ENCODE measurements at places on chromosomes 12 and 14.

DNA sequence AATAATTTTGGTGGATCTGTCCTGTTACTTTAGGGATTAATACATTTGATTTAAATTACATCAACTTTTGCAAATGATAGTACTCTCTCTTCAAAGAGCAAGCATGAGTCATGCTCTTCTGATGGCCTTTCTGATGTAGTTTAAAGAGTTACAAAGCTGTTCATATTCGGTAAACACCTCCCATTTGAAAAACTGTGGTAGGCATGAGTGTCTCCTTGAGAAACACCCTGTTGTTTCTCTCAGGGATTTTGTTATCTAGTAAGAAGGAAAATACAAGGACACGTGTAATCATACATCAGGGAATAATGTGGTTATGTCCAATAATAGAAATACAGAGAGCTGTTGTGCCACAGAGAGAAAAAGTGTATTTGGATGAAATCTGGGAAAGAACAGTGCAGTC is 53.3 kb upstream of the E2F7 start:
- DNase-seq: no peak

GRCh38 chr12:131379738-131380137 is 331.2 kb upstream of the SFSWAP start:
- no peak for DNase-seq

- DNase-seq: no peak
These were observed 54.3 kb upstream of the KCNJ8 start for GRCh38 chr12:21828779-21829178.

DNA sequence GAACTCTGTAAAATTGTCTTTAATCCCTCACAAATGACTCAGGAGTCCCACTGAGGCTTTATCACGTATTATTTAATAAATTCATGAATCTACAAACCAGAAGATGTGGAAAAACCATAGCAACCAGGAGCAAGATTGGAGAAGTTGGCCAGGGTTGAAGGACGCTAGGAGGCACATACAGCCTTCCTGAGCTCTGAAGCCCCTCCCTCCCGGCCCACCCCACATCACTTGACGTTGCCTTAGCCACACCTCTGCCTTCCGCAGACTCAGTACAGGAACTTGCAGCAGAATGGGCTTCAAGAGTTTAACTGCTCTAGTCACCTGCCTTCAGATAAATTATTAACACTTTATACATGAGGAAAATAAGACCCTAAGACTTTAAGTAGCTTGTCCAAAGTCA is 33.9 kb downstream of the SLC35F4 start:
- no peak for DNase-seq

DNA sequence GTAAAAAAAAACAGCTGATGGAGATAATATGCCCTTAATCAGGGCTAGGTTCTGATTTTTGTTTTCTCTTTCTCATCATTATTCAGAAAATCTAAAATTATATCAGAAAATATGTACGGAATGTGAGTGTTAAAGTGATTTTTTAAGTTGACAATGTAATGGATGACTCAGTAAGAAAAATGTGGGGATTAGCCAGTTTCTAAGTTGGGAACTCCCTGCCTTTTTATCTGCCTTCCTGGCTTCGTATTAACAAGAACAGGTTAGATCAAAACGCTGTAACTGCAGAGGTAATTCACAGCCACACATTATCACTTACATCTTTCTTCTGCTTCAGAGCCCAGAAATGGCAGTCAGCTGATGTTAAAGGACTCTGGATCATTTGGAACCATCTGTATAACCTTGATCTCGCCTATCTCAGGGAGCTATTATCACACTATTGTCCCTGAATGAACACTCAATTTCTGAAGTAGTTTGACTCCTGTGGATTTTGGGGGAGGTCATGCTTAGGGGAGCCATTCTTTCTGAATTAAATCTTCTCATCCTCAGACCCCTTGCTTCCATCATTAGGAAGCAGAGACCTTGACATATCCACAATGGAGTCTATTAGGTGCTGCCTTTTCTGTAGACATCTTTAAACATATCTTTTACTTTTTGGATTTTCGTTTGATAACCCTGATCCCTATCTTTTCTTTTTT is 135.7 kb upstream of the SLC16A7 start:
- no peak for DNase-seq

DNA sequence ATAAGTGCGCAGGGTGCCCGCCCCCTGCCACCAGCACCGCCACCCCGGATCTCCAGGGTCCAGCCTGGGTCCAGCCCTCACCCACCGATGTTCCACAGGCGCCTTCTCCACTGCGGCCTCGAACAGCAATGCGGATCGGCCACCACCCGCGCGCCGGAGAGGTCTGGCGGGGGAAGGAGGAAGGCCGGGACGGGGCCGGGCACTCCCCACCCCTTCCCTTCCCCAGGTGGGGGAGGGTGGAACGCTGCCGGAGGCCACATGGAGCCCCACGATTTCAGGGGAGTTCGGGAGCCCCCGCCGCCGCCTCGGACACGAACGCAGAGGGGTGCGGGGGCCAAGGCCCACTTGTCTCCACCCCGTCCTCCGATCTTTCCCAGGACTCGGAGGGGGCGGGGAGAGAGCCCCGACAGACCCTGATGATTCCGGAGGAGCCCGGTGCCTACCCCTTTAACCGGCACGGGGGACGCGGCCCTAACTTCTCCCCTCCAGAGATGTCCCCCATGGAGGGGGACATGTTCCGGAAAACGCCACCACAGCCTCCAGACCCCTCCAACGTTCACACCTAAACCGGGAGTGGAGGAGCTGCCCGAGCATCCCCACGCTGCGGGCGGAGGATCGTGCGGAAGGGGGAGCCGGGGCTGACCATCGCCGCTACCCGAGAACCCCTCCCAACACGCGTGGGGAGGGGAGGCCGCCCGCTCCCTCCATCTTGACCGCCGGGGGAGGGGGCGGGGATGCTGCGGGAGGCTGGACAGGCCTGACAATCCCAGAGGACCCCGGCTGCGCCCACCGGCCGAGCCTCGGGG is 1.1 kb downstream of the ATXN2 start:
- peak; percentile 25 for DNase-seq

- DNase-seq: no peak
These were observed 35.7 kb downstream of the NEMF start for GRCh38 chr14:49816844-49817243.

DNA sequence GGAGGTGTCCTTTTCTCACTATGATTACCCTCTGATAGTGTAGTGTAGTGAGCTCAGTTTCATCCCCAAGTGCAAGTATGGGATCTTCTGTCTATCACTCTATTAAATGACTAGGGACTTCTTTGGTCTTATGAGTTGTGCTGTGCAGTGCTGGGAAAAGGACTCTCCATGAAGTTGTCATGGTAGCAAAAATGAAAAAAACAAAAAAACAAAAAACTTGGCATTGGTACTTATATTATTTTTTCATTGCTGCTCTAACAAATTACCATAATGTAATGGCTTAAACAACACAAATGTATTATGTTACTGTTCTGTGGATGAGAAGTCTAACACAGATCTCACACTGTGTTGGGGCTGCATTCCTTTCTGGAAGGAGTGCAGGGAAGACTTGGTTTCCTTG is 393.1 kb upstream of the NOVA1 start:
- no peak for DNase-seq
